Kidney epithelial cell (primary cell): ENCODE measurements at places on chromosomes 16 and 17.

- no peak for DNase-seq
Observed at GRCh38 chr17:77216486-77216885, 75.7 kb downstream of the SEC14L1 start.

DNA sequence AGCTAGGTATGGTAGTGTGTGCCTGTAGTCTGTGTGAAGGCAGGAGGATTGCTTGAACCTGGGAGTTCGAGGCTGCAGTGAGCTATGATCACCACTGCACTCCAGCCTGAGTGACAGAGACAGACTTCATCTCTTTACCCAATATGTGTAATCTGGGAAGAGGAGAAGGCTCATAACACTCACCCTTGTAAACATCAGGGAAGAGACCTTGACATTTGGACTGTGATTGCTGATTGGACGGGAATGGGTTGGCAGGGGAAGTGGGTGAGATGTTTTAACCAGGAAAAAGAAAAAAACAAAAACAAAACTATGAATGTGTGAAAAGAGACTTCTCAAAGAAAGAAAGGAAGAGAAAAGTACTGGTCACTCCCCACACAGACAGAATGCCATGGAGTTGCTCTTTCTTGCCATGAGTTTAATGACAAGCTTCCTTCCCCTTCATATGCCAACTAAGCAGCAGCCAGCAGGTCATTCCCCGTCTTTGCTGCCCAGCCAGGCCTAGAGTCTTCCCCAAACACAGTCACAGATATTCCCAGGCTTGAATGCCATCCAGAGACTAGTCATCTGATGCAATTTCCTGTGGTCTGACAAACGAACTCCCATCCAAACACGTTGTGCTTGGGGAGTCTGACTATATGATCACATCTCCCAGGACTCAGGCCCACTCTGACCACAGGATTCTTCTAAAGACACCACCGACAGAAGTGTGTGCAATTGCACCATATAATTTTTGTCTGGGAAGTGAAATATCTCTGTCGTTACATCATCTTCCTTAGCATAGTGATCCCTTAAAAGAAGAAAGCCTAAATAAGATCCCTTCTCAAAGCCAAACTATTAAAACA, 3.6 kb upstream of the XAF1 start:
- DNase-seq = peak; percentile 91

- no peak for DNase-seq
Observed at GRCh38 chr17:40553694-40554534, 11.4 kb downstream of the CCR7 start.

DNA sequence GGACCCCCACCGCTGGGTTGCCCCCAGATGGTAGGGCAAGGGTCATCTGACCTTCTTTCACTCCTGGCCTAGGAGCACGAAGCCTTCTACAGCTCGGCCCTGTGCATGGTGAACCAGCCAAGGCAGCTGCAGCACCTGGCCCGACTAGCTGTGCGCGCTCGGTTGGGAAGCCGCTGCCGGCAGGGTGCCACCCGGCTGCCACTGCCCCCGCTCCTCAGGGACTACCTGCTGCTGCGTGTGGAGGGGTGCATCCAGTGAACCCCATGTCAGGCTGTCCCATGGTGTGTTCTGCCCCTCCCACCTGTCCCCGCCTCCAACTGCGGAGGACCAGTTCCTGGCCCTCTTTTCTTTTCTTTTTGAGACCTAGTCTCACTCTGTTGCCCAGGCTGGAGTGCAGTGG, 7.6 kb downstream of the ASB16 start:
- no peak for DNase-seq
